ENCODE measurements at places on chromosomes 16 and 17. TPM values are rescaled to one million over a fixed set of nuclear protein-coding genes. Genes with fewer than 3 reads are reported as not detected.

Gene HCRT
- total RNA-seq, result not detected

Gene MT3
- total RNA-seq, result 1.6 TPM

Gene SLC5A11
- not detected for total RNA-seq

Gene GLYR1
- total RNA-seq, result 62.2 TPM

- no peaks in the 10 kb centered on the region for H3K36me3 ChIP-seq
- H3K27me3 ChIP-seq, result peaks cover 2% of the 10 kb centered on the region
- no peak for DNase-seq
- no peaks in the 10 kb centered on the region for H3K4me1 ChIP-seq
- H3K27ac ChIP-seq, result no peak overlapping the region
These were observed 190.4 kb downstream of the ABCC12 start for GRCh38 chr16:47965439-47965838.

DNA sequence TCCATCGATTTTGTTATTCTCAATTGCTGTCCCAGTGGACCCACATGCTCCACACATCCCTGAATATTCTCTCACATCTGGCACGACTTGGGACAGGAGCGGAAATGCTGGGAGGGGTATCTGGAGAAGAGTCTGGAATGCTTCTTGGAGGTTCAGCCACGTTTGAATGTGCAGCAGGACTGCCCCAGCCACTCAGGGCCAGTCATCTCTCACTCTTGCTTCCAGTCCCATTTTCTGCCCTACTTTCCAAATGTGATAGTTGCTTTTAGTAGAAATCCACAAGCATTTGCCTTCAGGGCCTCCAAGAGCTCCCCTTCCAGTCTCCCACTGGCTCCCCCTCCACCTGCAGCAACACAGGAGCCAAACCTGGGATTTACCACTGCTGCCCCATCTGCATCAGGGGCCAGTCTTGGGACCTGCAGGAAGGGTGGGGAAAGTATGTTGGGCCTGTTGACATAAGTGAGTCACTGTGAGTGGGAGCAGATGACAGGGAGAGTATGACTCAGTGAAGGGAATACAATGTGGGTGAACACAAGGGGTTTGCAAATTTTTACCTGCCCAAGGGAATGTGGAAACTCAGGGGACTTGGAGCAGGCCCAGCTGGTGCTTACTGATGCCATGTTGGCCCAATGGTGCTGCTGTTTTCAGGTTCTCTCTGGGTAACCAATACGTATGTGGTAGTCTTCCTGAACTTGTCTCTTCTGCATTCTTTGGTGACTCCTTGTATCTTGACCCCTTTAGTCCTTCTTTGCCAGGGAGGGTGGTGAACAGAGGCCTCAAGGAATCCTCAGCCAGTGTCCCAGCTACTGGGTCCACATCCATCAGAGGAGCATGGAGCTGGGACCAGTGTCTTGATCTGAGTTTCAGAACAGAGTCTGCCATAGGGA, 78.8 kb upstream of the CRHR1 start:
- peak; percentile 14 for DNase-seq
- H3K27ac ChIP-seq, result no peak overlapping the region
- H3K36me3 ChIP-seq, result no peaks in the 10 kb centered on the region
- H3K4me1 ChIP-seq, result peaks cover 6% of the 10 kb centered on the region

DNA sequence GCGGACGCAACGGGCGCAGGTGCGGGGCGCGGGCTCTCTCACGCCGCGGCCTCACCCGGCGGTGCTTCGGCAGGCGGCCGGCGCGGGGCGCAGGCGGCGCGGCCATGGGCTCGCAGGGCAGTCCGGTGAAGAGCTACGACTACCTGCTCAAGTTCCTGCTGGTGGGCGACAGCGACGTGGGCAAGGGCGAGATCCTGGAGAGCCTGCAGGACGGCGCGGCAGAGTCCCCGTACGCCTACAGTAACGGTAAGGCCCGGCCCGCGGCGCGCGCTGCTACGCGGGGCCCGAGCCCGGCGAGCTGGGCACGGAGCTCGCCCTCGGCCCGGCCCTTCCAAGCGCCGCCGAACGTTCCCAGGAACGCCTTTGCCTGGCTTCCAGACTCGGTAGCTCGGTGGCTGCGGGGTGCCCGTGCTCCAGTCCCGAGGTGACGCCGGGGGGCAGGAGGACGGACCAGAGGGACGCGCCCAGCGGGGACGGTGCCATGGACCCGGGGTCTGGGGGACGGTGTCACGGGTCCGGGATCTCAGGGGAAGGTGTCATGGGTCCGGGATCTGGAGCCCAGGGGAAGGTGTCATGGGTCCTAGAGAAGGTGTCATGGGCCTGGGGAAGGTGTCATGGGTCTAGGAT, 435 bp downstream of the RAB40C start:
- peaks cover 29% of the 10 kb centered on the region for H3K4me1 ChIP-seq
- peaks cover 3% of the 10 kb centered on the region for H3K36me3 ChIP-seq
- H3K27me3 ChIP-seq, result no peaks in the 10 kb centered on the region
- peak overlapping the region; percentile 77 for H3K4me3 ChIP-seq

DNA sequence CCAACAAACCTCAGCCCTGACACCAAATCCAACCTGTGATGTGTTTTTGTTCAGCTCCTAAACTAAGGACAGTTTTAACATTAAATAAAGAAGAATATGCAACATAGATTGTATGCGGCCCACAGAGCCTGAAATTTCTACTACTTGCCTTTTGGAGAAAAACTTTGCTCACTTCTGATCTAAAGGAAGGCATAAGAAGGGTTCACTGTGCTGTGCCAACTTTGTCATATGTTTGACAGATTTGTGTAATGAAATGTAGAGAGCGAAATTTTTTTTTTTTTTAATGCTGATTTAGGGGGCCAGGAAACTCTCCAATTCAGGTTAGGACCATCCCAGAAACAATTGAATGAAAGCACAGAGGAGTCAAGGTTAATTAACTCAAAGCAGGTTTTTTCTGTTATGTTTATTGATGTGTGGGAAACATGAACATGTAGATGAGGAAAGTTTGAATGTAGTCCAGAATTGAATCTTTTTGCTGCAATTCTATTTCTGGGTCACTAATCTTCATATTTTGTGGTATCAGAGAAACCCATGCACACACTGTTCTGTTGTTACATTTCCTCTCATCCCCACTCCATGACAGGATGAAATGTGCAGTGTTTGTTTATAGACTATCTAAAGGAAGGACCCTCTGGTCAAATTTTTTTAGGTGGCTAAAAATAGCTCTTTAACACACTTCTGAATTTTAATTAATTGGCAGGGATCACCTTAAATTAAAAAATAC, 71.5 kb downstream of the TAOK1 start:
- H3K36me3 ChIP-seq, result peaks cover 14% of the 10 kb centered on the region
- no peak overlapping the region for H3K4me3 ChIP-seq
- H3K27ac ChIP-seq, result no peak overlapping the region
- DNase-seq, result no peak
- H3K27me3 ChIP-seq, result no peaks in the 10 kb centered on the region

GRCh38 chr17:31562376-31562840, 170.9 kb downstream of the RAB11FIP4 start:
- H3K4me3 ChIP-seq, result no peak overlapping the region
- H3K36me3 ChIP-seq, result no peaks in the 10 kb centered on the region
- H3K4me1 ChIP-seq, result peaks cover 20% of the 10 kb centered on the region

GRCh38 chr17:27466376-27466742, 10.1 kb downstream of the KSR1 start:
- peaks cover 89% of the 10 kb centered on the region for H3K4me1 ChIP-seq
- peak; percentile 66 for DNase-seq
- H3K27ac ChIP-seq, result peak overlapping the region; percentile 98
- H3K27me3 ChIP-seq, result no peaks in the 10 kb centered on the region
- H3K36me3 ChIP-seq, result peaks cover 17% of the 10 kb centered on the region

DNA sequence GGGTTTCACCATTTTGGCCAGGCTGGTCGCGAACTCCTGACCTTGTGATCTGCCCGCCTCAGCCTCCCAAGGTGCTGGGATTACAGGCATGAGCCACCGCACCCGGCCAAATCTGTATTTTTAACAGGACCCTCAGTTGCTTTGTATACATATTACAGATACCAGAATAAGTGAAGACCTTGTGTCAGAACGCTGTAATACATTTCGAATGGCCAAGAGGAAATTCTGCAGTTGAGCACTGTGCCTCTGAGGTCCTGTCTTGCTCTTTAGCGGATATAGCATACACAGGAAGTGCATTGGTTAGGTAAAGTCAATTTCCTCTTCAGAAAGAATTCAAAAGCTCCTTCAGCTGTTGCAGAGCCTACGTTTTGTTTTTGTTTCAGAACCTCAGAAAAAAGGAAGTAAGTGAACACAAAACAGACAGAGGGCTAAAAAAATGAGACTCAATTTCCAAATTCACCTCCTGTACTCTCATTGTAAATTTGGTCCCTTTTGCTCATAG, 15.7 kb downstream of the CRLF3 start:
- peak overlapping the region; percentile 87 for H3K4me3 ChIP-seq
- peak; percentile 49 for DNase-seq
- peaks cover 70% of the 10 kb centered on the region for H3K4me1 ChIP-seq
- H3K36me3 ChIP-seq, result peaks cover 18% of the 10 kb centered on the region
- peak overlapping the region; percentile 99 for H3K27ac ChIP-seq
- H3K27me3 ChIP-seq, result no peaks in the 10 kb centered on the region

DNA sequence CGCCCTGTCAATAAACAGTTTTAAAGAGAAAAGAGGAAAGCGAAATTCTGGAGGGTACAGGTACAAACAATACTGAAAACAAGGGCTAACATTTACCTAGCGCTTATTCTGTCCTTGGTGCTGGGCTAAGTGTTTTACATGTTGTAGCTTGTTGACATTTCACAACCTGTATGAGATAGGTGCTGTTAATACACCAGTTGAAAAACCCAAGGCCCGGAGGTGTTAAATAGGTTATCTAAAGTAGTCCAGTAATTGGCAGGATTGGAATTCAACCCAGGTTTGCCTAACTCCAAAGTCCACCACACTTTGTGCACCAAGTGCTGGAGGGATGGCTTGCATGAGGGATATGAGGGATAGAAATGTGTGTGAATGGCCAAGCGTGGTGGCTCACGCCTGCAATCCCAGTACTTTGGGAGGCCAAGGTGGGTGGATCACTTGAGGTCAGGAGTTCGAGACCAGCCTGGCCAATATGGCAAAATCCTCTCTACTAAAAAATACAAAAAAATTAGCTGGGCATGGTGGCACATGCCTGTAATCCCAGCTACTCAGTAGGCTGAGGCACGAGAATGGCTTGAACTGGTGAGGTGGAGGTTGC, 2.9 kb downstream of the ATP6V0D1 start:
- no peak overlapping the region for H3K27ac ChIP-seq
- no peak for DNase-seq
- peaks cover 47% of the 10 kb centered on the region for H3K4me1 ChIP-seq
- H3K36me3 ChIP-seq, result peaks cover 2% of the 10 kb centered on the region
- H3K27me3 ChIP-seq, result no peaks in the 10 kb centered on the region

- no peaks in the 10 kb centered on the region for H3K27me3 ChIP-seq
- DNase-seq, result no peak
- H3K4me3 ChIP-seq, result no peak overlapping the region
- H3K4me1 ChIP-seq, result no peaks in the 10 kb centered on the region
These were observed 74.0 kb upstream of the HLF start for GRCh38 chr17:55190748-55191147.

GRCh38 chr16:715477-716199, 720 bp downstream of the METRN start:
- DNase-seq, result no peak
- no peak overlapping the region for H3K27ac ChIP-seq
- H3K4me1 ChIP-seq, result peaks cover 16% of the 10 kb centered on the region

- DNase-seq, result no peak
- H3K27ac ChIP-seq, result no peak overlapping the region
- H3K36me3 ChIP-seq, result no peaks in the 10 kb centered on the region
- no peak overlapping the region for H3K4me3 ChIP-seq
- no peaks in the 10 kb centered on the region for H3K4me1 ChIP-seq
- H3K27me3 ChIP-seq, result peaks cover 6% of the 10 kb centered on the region
These were observed 99.5 kb downstream of the CHD9NB start for GRCh38 chr16:52953215-52953614.

DNA sequence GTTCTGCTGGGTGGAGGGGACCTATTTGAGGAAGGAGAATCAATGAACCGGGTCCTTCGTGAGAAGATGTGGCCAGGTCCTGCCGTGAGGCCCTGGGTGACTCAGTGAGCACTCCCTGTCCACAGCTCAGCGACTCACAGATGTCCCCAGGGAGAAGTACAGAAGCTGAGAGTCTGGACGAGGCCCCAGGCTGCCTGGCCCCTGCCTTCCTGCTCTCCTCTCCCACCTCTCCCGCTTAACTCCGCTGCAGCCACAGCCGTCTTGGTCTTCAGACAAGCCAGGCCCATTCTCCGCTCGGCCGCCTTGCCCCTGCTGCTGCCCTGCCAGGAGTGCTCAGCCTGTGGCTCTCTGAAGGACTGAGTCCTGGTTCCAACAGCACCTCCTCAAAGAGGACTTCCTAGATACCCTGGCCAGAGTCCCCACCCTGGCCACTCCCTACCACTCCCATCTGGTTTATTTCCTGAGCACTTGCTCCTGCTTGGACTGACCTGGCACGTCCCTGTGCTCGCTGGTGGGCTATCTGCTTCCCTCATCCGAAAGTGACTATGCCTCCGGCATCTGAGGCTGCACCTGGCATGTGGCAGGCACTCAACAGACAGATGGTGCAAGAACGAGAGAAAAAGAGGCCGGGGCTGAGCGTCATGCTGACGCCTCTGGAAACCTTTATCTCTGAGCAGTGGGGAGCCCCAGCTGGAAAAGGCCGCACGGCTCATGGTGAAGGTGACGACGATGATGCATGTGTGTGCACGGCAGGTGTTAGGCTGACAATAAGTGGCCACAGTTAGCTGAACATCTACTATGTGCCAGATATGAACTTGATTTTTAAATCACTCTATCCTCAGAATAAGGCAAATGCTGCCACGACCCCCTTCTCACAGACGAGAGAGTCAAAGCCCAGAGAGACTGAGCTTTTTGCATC, 9.2 kb upstream of the TNFRSF13B start:
- no peak overlapping the region for H3K4me3 ChIP-seq
- peaks cover 7% of the 10 kb centered on the region for H3K4me1 ChIP-seq
- H3K27me3 ChIP-seq, result no peaks in the 10 kb centered on the region
- no peak overlapping the region for H3K27ac ChIP-seq
- no peaks in the 10 kb centered on the region for H3K36me3 ChIP-seq

- peak overlapping the region; percentile 92 for H3K4me3 ChIP-seq
- peaks cover 14% of the 10 kb centered on the region for H3K36me3 ChIP-seq
- no peaks in the 10 kb centered on the region for H3K27me3 ChIP-seq
- peak overlapping the region; percentile 96 for H3K27ac ChIP-seq
- peaks cover 40% of the 10 kb centered on the region for H3K4me1 ChIP-seq
These were observed 19.5 kb downstream of the BCL7C start for GRCh38 chr16:30874244-30874820.

DNA sequence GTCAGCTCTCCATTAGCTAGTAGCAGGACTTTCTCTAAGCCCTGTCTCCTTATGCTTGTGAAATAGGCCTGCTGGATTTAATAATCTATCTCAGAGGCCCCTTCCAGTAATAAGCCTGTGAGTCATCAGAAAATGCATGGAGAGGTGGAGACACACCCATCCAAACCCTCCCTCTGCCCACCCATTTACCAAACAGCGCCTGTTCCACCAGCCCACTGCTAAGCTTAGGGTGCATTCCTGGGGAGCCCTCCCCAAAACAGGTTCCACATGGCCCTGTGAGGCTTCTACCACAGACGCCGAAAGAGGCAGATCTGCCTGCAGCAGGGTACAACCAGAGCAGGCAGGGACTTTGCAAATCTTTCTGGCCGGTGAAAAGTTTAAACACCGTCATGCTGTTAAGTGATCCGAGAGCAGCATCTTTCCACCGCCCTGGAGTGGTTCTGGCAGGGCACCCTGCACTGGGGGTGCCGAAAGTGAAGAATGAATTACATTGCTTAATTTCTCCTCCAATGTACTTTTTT, 99.3 kb downstream of the GAS7 start:
- H3K4me3 ChIP-seq, result no peak overlapping the region
- no peak for DNase-seq
- H3K4me1 ChIP-seq, result no peaks in the 10 kb centered on the region

- H3K36me3 ChIP-seq, result no peaks in the 10 kb centered on the region
- no peak overlapping the region for H3K4me3 ChIP-seq
- no peak overlapping the region for H3K27ac ChIP-seq
- no peaks in the 10 kb centered on the region for H3K27me3 ChIP-seq
- DNase-seq, result no peak
These were observed 2.1 kb upstream of the FBXO47 start for GRCh38 chr17:38969281-38969680.
